ENCODE measurements at places on chromosomes 16 and 17.

DNA sequence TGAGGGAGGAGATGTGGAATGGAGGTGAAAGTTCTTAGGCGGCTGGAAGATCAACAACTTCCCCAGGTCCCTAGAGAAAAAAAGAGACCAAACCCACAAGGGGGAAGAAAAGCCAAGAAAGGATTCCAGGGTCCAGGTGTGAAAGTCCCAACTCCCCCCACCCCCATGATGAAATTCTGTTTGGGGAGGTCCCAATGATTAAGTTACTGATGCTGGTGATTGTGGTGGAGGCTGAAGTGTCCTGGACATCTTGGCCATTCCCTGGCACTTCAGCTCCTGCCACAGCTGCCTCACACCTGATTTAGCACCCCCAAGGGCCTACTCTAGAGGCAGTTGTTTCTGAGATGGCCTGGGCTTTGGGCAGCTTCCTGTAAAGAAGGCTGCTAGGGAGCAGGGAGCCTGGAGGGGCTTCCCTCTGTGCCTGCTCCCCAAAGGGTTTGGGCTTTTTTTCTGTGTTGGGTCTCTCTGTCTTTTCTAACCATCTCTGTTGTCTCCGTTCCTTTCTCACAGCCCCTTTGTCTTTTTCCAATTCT, 13.1 kb downstream of the HOXB4 start:
- DNase-seq = no peak

DNA sequence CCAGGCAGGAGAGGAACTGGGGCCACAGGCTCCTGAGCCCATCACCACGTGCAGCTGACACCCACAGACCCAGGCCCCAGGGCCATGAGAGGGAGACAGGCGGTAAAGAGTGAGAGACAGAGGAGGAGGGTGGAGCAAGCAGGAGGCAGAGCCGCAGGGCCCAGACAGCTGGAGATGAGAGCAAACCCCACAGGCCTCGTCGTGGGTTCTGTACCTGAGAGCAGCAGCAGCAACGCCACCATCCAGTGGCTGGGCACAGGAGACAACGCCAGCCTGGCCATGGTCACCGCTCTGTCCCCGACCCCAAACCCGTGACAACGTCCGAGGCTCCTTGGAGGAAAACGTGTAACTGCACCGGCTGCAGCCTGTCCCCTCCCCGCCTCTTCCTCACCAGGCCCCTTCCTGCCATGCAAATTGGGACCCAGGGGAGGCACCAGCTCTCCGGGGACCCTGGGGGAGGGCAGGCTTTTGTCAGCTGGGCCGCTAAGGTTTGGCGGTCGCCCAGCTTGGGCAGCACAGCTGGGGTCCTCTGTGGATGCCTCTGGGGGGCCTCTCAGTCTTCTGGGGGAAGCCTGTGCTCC, at the start of gene CD79B:
Gene CD79B (minus strand): TSS at position 351 of the 581 bp plus-strand sequence. CDS start 70 bp downstream, at position 281.
- peak; percentile 12 for DNase-seq

DNA sequence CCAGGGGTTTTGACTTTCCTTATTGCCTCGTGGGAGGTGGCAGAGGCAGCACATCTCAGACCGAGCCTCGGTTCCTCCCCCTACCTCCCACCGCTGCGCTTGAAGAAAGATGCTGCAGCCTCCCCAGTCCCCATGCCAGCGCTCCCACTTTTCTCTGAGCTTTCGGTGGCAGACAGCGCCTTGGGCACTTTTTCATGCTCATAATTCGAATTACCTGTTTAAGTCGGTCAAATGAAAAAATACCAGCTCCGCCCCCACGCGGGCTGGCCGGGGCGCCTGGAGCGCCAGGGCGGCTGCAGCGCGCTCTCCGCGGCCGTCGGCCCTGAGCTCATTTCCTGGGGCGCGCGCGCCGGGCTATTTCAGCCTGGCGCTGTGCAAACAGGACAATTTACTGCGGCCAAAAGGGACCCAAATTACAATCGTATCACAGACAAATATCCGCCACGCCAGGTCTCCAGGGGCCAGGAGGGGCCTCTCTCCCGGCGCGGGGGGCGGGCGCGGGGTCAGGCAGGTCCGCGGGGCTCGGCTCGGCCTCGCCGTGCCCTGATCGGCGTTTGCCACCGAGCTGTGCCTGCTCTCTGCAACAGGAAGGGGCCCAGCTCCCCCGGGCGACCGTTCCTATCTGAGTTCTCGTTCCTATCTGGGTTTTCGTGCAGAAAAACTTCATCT, 45.0 kb downstream of the SOST start:
- DNase-seq = no peak

GRCh38 chr17:46773221-46773605, 45.3 kb downstream of the WNT3 start:
- no peak for DNase-seq

DNA sequence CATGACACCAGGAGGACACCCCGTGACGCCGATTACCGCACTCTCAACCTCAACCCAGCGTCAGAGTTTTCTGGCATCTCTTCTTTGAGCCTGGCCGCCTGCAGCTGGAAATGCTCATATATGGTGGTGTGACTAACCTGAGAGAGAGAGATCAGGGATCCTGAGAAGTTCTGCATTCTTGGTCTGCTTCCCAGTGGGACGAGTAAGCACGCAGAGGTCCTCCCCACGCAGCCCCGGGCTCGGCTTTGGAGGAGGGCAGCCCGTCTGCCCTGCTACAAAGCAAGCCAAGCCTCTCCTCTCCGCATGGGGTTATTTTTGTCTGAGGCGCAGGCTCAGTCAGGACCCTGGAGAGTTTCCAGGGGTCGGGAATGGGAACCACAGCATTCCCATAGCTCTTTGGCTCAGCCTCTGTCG, 16.5 kb downstream of the CRISPLD2 start:
- DNase-seq = no peak

DNA sequence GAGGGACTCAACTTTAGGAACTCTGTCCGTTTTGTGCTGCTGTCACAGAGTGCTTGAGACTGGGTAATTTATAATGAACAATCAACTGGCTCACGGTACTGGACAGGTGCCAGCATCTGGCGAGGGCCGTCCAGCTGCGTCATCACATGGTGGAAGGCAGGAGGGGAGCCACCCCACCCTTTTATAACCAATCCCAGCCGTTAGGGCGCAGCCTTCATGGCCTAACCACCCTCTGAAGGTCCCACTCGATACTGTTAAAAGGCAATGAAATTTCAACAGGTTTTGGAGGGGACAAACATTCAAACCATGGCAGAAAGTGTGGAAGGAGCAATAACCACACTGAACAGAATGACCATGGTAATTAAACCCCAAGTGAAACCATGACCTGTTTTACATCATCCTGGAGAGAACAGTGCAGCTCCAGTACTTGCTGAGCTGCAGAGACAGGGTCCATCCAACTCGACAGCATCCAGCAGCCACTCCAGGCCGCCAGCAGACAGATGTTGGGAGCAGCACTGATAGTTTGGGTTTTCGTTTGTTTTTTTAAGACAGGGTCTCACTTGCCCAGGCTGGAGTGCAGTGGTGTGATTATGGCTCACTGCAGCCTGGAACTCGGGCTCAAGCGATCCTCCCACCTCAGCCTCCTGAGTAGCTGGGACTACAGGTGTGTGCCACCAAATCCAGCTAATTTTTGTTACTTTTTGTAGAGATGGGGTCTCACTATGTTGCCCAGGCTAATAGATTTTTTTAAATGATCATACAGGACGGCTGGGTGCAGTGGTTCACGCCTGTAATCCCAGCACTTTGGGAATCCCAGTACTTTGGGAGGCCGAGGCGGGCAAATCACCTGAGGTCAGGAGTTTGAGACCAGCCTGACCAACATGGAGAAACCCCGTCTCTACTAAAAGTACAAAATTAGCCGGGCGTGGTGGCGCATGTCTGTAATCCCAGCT, 11.0 kb downstream of the CHMP6 start:
- no peak for DNase-seq

- no peak for DNase-seq
These were observed 115.0 kb upstream of the SEC14L1 start for GRCh38 chr17:77025781-77026180.

DNA sequence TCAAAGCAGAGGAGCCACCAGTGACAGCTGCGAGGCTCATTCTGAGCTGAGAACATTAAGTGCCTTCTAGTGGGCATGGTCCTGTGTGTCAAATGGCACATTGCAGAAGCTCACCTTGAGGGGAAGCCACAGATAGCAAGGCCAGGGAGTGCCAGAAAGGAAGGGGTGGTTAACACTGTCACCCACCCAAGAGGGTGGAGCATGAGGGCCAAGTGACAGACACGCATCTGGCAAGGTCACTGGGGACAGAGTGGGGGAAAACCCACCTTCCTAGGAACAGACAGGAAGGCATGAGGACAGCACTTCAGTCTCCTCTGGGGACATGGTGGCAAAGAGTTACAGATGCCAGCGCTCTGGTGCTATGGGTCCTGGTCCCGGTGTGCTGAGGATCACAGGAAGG, 22.1 kb downstream of the NUBP1 start:
- DNase-seq = no peak

- DNase-seq = no peak
These were observed 6.9 kb downstream of the SEZ6L2 start for GRCh38 chr16:29892458-29892813.

GRCh38 chr16:24234737-24235136, 21.4 kb upstream of the CACNG3 start:
- DNase-seq = no peak

DNA sequence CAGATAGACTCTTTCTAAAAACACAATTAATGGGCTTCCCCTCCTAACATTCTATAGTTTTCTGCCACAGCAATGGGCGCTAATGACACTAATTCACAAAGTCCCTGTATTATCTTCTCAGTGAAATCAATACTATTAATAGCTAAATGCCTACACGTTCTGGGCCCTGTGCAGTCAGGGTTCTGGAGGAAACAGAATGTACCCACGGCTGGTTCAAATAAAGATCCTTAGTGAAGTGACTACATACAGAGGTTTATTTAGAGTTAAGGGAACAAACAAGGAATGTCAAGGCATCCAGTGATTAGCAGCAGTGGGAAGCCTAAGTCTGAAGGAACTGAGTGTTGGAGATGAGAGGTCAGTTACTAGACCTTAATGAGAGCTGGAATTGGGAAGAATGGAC, 43.5 kb upstream of the MTMR4 start:
- no peak for DNase-seq

DNA sequence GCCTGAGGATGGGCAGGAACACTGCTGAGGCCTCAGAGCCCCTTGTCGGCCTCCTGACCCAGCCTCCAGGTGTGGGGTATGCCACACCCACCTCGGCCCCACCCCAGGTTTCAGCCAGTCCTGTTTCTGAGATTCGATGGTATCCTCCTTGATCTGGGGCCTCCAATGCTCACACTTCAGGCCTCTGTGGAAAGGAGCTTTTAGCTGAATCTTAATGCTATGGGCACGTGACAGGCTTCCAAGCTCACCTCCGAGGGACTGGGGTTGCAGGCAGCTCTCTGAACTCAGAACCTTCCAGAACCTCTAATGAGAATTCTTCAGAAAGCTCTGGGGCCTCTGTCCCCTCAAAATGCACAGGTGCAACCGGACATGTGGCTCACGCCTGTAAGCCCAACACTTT, 54.8 kb downstream of the SCNN1B start:
- DNase-seq = no peak

DNA sequence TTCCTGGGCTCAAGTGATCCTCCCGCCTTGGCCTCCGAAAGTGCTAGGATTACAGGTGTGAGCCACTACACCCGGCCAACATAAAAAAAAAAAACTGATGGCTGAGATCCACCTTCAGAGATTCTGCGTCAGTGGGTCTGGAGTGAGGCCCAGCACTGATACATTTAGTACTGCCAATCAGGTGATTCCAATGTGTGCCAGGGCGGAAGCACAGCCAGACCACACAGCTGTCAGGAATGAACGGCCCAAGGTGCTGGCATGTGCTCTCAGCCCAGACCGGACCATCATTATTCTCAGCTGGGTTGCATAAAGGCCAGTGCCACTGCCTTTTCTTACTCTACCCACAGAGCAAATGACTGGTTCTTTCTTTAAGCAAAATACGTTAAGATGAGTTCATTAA, 1.2 kb upstream of the BCO1 start:
- no peak for DNase-seq

GRCh38 chr17:73888862-73889261, 244.6 kb upstream of the SDK2 start:
- DNase-seq = no peak

DNA sequence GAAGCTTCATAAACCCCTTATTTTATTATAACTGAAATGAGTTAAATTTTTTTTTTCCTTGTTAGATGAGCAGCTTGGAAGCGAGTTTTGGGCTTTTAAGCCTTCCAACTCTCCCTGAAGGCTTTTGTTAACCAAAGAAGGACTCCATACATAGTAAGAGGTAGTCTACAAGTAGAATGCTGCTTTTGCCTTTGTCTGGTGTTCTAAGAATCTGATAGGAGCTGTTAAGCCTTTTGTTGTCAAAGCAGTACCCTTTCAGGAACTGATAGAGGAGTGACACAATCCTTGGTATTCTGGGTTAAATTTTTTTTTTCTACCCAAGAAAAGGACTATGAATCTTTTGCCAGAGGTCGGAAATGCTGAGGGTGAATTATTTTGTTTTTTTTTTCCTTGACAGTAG, 26.1 kb downstream of the MAP2K4 start:
- no peak for DNase-seq

- DNase-seq = no peak
These were observed 40.3 kb downstream of the MARVELD3 start for GRCh38 chr16:71666264-71666663.

GRCh38 chr17:82940226-82941020, 100.6 kb upstream of the ZNF750 start:
- DNase-seq = no peak

DNA sequence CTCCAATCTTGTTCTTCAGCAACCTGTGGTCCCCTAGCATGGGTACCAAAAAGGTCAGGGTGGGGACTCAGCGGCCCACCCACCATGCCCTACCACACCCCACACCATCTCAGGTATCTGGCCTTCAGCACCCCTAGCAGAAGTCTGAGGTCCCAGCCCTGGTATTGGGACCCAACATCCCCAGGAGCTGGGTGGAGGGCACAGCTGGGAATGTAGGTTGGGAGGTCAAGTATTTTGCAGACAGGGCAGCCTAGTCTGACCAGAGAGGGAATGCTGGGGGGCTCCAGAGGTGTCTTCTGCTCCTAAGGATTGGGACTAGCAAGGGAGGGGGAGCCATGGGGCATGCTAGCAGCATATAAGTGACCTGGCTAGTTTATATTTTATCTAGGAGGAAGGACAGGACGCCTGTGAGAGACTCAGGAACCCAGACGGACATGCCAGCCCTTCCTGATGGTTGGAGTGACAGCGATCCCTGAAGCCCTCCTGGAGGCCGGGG, 822 bp upstream of the ADAM11 start:
- no peak for DNase-seq

- no peak for DNase-seq
These were observed 87.9 kb downstream of the OR1D5 start for GRCh38 chr17:2975469-2975958.

GRCh38 chr17:1764284-1764683, 2.4 kb downstream of the SERPINF1 start:
- DNase-seq = peak; percentile 29

DNA sequence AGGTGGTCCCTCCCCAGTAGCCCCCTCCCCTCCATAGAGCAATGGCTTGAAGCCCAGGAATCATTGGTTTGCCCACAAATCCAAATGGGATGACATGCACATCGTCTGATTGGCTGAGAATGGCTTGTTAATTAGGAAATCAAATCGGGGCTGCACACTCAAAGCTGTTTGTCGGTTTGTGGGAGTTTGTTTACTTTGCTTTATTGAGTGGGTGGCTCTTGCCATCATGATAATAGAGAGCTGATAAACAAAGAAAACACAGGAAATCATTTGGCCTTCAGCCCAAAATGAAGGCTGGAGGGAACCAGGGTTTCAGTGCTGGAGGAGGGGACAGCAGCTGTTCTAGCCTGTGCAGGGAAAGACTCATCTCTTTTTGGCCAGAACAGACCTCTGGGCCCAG, 316.3 kb downstream of the CBLN1 start:
- no peak for DNase-seq
